ENCODE measurements at places on chromosomes 7 and 10.

DNA sequence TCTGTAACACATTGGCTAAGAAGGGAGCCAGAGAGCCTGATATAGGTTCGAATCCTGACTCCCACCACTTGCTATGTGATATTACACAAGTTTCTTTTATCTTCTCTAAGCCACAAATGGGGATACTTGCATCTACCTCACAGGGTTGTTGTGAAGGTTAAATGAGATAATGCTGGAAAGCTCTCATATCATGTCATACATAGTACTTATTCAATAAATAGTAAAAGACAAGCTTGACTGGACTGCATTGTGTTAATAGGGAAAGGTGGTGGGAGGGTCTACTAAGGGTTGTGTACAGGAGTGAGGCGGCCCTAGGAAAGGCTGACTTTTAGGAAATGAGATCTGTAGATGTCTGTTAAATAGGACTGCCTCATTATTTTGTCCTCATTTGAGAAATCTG lies 35.8 kb upstream of the DNMBP start:
- no peak for DNase-seq

DNA sequence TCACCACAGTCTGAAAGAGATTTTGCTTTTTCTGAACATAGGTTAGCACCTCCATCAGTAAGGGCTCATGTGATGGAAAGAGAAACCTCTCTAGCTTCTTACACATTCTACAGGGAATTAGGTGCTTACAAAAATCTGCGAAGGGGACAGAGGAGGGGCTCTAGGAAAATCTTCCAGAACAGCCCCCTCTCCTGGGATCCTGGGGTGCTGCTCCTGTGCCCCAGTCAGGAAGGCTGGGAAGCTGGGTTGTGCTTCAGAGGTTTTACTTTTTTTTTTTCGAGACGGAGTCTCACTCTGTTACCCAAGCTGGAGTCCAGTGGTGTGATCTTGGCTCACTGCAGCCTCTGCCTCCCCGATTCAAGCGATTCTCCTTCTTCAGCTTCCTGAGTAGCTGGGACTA lies 7.5 kb upstream of the FAM171A1 start:
- no peak for DNase-seq

DNA sequence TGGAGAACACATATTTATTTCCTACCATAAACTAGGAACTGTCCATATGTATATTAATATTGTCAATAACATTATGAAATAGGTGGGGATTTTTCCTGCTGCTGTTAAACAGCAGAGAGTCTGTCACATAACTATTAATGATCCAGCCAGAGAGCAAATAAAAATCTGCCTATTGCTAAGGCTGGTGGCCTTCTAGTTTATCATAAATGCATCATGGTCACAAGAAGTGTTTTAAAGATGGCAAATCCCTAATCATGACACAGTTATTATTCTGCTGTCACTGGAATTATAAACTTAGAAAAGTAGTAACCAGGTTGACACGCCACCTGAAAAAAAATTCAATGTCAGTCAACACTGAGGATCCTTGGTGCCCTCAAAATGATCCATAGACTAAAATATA lies 132.3 kb downstream of the HGF start:
- DNase-seq = no peak

DNA sequence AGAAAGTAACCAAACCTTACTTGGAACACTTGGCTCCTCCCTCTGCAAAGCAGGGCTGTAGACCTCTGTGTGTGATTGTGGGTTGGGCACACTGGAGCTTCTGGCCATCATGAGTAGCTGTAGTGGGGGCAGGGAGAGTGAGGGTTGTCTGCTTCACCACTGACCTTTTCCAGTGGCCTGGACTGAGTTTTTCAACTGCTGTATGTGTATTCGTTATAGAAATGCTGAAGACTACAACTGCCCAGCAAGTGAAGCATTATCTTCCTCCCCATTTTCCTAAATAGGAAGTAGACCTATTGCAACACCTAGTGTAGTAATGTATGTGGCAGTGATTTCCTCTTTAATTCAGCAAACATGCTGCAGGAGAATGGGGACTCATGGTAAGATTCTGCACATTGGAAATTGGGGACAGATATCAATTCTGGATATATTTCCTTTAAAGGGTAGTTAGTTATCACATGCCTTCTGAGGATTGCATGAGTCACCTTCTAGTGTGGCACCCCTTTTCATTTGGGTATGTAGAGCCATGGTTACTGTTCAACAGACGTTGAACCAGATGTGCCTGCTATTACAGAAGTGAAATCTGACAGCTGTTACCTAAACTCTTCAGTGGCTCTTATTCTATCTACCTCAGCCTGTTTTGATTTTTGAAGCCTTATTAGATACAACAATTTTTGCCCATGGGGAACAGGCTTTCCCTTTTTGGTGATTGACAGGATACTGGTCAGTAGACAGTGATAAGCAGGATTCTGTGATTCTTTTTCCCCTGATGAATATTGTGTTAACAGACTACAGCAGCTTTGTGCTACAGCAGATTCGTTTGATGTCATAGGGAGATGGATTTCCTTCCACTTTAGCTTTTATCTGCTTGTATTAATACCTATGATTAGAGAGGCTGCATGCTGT lies 130.9 kb downstream of the SND1 start:
- DNase-seq = no peak

DNA sequence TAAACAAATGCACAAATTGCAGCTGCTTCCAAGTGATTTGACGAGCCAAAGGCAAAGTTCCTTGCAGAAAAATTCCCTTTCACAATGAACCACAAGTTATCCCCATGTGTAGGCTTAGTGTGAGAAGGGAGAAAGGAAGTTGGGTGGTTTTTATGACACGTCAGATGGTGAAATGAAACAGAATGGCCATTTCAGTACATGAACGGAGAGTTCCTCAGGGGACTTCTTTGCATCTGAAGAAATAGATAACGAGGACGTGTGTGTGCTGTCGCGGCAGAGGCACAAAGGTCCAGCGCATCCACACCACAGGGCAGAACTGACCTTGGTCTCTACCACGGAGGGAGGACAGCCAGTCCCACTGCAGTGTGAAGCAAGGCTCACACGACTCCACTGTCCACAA lies 135.9 kb downstream of the PAXIP1 start:
- DNase-seq = no peak

DNA sequence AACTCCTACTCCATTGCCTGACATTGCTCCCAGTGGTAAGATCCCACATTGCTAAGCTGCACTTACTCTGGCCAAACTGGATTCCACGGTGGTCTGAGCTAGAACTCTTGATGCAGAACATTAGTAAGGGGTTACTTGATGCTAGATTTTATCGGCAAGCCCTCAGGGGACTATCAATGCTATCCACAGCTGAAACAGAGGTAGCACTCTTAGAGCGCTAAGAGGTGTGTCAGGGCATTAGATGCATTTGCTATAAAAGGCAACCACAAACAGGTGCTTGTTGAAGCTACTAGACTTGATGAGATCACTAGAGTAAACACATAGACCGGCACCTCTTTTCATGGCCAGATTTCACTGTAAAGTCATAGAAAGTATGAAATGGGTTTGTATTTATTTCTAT lies 116.3 kb downstream of the MDFIC start:
- DNase-seq = no peak

DNA sequence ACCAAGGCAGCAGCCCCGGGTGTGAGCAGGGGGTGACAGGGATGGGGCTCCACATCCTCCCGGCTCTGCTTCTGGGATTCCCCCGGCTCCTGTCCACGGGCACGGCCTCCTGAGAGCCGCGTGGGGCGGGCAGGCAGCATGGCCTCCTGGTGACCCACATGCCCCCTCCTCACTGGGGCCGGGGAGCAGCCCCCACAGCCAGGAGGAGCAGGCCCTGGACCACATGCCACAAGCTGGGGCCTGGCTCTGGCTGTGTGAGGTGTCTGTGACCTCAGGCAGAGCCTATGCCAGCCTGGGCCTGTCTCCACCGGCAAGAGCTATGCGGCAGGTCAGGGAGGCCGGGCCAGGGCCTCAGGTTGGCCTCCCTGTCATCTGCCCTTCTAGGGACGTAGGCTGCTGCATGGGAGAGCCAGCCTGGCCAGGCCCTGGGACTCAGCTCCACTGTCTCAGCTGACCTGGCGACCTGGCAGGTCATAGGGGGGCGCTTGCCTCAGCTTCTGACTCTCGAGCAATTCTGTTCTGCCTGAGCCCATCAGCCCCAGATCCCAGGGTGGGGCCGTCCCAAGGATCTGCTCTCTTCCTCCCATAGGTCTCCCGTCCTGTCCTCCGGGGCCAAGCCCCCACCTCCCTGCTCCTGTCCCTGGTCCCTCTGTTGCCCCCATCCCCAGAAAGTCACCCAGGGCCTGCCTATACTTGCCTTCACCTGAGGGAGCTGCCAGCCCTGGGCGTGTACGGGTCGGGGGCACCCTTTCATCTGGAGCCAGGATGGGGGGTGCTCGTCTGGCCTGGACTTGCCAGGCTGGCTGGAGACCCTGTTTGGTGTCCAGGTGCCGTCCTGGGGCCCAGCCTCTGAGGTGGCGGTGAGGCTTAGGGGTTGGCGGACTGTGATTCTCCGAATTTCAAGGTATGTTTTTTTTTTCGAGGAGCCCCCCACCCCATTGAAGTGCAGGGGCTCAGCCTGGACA lies 3.9 kb upstream of the TMEM184A start:
- no peak for DNase-seq

DNA sequence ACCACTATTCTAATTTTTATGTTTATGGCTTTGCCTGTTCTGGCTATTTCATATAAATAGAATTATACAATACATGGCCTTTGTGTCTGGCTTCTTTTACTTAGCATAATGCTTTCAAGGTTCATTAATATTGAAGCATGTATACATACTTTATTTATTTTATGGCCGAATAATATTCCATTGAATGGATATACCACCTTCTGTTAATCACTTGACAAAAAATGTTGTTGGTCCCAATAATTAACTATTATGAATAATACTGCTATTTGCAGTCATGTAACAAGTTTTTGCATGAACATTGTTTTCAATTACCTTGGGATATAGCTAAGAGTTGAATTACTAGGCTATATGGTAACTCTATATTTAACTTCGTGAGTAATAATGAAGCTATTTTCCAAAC lies 767.5 kb downstream of the INHBA start:
- no peak for DNase-seq

GRCh38 chr10:66162560-66163143 lies 763.2 kb upstream of the LRRTM3 start:
- DNase-seq = no peak

GRCh38 chr7:78842068-78842467 lies 611.4 kb downstream of the MAGI2 start:
- no peak for DNase-seq

DNA sequence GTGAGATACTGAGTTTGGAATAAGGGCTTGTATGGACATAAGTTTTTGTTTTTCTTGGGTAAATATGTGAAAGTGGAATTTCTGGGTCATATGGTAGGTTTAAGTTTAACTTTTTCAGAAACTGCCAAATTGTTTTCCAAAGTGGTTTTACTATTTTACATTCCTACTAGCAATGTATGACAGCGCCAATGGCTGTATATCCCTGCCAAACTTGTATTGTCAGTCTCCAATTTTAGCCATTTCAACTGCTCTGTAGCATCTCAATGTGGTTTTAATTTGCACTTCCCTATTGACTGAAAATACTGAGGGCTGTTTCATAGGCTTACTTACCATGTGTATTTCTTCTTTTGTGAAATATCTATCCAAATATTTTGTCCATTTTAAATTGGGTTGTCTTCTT lies 90.5 kb upstream of the ZNF32 start:
- DNase-seq = peak; percentile 55

GRCh38 chr7:130906575-130906974 lies 172.6 kb upstream of the KLF14 start:
- no peak for DNase-seq

DNA sequence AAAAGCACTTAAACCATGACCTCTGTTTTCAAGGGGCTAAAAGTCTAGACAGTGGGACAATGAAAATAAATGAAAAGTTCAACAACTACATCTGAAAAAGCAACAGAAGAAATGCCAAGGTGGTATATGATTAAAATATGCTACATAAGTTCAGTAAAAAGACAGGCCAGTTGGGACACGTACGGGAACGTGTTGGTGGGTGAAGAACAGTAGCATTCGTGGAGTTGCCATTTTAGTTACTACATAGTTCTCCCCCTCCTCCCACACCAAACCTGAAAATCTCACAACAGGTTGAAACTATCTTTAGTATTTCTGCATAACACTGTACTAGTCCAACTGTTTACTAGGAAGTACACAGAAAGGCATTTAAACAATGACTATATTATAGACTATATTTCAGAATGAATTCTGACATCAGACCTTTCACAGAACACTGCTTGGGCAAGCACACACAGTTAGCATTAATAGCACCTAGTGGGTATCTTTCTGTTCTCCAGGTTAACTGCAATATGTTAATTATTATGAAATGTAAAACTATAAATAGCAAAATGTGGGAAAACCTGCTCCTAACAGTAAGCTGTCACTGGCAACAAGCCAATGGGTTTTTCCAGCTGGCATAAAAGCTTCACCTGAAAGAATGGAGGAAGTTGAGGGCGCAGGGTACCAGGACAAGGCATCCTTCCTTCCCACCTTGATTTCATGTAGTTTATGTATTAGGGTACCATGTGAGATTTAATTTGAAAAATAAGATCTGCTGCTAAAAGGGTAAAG lies 135.0 kb downstream of the STRA8 start:
- no peak for DNase-seq

DNA sequence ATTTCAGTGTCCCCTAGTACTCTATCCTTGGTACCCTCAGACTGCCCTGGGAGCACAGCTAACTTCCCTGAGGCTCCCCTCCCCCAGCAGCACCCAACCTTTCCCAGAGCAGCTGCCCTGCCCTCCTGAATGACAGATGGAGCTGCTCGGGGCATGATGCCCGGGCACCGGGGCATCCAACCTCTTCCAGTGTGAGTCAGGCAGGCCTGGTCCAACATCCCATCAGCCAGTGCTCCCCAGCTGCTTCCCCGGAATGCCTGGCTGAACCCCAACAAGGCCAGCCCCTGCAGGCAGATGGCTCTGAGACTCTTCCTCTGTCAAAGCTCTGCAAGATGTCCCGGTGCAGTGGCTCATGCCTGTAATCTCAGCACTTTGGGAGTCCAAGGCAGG lies 11.9 kb upstream of the TSPAN15 start:
- peak; percentile 76 for DNase-seq

DNA sequence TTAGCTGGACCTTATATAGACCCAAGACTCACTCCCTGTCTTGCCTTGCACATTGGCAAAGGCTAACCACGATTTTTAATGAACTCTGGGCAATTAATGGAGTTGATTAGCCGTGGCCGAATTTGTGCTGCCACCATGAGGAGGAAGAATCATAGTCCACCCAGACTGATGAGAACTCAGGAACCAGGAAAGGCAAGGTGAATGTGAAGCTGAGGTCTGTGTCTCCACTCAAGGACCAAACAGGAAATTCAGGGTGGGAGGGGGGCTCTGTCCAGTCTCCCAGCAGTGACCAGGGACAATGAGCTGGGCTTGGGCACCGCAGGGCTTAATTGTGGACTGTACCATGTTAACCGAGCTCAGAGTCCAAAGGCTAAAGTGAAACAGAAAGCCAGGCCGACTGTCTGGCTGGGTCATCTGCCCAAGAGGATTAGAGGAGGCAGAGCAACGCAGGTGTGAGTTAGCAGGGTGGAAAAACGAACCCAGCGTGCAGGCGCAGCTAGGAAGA lies 127.0 kb upstream of the JCAD start:
- DNase-seq = peak; percentile 25

DNA sequence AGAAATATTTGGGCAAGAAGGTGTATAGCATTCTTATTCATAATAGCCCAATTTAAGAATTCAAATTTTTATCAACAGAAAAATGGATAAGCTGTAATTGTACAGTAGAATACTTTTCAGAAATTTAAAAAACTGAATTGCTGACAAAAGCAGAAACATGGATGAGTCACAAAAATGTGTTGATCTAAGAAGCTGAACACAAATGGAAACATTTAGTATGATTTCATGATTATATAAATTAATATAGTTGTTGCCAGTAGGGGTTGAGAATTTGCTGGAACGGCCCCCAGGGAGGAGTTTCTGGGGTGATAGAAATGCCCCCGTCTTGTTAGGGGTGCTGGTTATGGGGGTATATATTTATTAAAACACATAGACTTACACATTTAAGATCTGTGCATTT lies 179.1 kb downstream of the KLF6 start:
- no peak for DNase-seq
